ENCODE measurements at places on chromosomes 7 and 10.

- DNase-seq, result no peak
Observed at GRCh38 chr7:26584326-26584725, 280.1 kb downstream of the SKAP2 start.

DNA sequence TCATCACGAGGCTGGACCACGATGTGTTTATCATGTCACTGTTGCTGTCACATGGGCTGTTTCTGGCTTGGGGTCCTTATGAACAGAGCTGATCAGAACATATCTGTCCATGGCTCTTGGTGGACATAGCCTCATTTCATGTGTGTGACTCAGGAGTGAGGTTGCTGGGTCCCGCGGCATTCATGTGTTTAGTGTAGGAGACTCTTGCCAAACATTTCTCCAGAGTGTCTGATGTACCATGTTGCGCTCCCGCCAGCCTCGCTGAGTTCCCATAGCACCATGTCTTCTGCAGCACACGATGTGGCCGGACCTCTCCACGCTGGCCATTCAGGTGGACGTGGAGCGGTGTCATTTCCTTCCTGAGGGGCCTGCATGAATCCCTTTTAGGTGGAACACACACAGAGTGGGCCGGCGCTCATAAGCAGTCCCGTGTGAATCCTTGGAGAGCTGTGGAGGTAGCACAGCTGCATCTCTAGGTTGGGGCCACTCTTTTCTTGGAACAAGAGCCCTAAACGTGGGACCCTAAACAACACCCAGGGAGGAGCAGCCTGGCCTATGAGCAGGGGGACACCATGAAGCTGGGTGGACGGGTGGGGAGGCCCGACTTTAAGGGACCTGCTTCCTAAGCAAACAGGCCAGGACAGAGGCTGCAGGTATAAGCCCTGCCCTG lies 134.6 kb downstream of the LHPP start:
- no peak for DNase-seq

DNA sequence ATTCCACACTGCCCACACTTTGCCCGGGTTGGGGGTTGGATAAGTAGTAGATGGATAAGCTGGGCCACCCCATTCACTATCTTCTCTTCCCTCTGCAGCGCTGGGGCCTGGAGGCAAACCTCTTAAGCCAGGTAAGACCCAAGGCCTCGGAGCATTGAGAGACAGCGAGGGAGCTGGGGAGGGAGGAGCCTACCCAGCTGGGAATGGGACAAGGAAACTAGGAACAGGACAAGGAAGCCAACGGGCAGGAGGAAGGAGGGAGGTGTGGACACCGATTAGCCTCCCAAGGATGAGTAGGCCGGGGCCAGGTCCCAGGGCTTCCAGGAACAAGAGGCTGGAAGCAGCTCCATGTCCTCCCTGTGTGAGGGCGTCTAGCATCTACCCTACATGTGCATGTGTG lies 9.6 kb downstream of the ELN start:
- no peak for DNase-seq

GRCh38 chr10:133393401-133394063 lies 425 bp upstream of the MTG1 start:
- no peak for DNase-seq

GRCh38 chr10:29826221-29826620 lies 191.4 kb upstream of the SVIL start:
- no peak for DNase-seq

DNA sequence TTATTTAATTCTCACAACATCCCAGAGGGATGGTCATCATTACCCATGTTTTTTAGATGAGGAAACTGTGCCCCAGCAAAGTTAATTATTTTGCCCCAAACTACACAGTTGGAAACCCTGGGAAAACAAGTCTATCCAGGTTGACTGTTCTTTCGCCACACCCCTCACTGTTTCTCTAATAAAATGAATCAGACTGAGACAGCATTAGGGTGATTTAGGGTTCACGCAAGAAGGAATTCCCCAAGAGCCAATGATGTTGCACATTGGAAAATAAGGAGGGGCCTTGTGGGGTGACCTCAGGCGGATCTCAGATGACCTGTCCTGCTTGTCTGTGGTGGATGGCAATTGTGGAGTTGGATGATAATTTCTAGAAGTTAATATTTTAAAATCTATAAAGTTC lies 135.7 kb upstream of the TBX20 start:
- no peak for DNase-seq

DNA sequence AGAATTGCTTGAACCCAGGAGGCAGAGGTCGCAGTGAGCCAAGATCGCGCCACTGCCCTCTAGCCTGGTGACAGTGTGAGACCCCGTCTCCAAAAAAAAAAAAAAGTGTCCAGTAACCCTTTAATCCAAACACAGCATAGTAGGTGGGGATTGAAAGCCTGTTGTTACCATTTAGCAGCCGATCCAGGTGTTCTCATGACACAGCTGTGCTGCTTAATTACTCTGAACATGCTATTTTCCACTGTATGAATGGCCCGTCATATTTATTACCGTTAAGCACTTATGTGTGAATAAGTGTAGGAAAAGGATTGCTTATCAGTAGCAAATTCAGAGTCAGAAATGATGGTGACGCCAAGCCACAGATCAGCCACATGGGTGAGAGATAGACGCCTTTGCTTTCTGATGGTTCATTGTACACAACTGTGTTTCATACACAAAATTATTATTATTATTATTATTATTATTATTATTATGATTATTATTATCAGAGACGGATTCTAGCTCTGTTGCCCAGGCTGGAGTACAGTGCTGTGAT lies 11.6 kb upstream of the ORAI2 start:
- no peak for DNase-seq

DNA sequence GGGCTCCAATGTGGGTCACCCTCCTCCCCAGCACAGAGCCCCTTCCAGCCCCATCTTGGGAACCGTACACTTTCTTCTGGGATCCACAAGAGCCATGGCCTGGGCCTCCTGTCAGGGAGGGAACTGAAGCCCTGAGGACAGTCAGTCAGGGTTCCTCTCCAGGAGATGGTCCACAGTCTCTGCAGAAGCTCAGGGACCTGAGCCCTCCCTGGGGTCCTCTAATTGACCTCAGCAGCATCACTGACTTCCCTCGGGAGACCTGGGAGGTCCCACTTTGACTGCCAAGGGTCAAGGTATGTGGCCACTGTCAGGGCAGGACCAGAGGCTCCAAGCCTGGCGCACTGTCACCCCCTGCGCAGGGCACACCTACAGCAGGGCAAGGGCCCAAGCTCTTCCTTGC lies 32.3 kb downstream of the NOD1 start:
- DNase-seq, result no peak

- DNase-seq, result no peak
Observed at GRCh38 chr10:69201045-69201444, 19.1 kb upstream of the HKDC1 start.

DNA sequence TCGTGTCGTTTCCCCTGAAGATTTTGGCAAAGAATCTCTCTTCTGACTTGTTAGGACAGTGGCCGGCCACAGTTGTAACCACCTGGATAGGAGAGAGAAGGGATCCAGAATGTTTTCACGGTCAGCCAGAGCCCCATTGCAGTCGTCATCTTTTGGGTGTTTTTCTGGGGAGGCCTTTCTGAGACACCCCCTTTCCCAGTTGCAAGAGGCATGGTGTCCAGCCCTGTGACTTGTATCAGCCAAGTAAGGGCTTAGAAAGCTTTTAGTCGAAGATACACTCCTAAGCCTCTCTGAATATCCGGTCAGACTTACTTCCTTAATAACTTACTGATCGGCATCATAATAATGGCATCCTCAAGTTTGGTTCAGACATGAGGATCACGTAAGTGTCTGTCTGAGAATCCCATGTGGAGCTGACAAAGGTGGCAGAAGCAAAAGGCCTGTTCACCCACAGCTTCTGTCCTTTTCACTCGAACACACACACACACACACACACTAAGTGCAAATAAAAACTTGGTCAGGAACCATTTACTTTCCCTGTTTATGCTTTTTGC lies 435.7 kb upstream of the GALNT17 start:
- DNase-seq, result no peak

- DNase-seq, result no peak
Observed at GRCh38 chr7:51229106-51229537, 87.5 kb downstream of the COBL start.

GRCh38 chr10:37632641-37633040 lies 224.8 kb downstream of the ZNF248 start:
- DNase-seq, result no peak

GRCh38 chr10:86082556-86082955 lies 284.0 kb downstream of the GRID1 start:
- DNase-seq, result no peak

DNA sequence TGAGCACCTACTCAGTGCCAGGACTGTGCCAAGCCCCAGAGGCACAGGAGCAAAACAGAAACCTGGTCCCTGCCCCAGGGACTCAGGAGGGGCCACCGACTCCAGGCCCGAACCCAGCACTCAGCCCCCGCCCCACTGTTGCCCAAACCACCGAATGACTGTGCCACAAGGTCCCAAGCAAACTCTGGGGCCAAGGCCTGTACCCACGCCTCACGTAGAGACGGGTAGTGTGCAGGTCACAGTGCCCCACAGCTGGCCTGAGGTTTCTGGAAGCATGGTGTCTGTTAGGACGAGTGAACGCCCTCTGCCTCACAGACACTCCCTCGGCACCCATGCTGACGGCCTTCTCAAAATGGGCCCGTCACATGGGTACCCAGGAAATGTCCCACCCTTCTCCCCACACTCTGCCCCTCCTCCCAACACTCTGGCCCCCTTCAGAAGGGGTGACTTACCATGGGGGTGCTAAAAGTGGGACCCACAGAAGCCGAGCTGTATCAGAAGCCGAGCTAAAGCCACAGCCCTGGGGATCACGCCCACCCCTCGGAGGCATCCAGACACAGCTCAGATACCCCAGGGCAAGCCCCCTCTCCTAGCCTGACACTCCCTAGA lies 44.2 kb downstream of the CTBP2 start:
- DNase-seq, result no peak

DNA sequence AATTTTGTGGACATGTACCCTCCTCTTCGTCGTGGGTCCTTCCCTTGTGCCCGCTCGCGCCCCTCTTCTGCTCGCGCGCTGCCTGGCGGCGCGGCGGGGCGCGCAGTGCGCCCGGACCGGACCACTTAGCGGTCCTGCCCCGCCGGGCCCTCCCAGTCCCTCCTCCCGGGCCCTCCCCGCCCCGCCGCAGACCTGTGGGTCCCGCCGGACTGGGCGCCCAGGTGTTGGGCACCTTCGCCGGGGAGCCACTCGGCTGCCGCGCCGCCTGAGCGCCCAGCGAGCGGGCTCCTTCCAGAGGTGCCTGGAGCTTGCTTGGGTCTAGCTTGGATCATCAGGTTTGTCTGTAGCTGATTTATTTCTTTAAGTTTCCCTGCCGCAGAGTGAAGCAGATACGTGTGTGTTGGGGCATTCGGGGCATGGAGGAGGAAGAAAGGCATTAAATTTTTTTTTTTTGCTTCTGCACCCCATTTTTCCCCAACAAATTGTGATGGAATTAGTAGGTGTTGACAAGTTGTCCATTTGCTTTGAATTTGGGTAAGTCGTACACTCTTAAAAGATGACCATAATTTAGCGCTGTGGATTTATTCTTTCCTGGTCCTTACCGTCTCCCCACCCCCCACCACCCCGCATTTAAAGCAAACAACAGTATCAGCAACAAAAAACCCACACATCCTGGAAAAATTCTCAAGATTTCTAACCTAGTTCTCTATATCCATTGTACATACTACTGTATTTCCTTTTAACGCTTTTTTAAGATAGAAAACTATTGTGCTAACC lies 905 bp downstream of the C1GALT1 start:
- DNase-seq, result no peak

GRCh38 chr7:102178410-102178809 lies 108.3 kb upstream of the SH2B2 start:
- no peak for DNase-seq

- DNase-seq, result no peak
Observed at GRCh38 chr10:17001961-17002749, 127.5 kb downstream of the CUBN start.

GRCh38 chr10:128854963-128855362 lies 612.1 kb upstream of the MGMT start:
- no peak for DNase-seq

DNA sequence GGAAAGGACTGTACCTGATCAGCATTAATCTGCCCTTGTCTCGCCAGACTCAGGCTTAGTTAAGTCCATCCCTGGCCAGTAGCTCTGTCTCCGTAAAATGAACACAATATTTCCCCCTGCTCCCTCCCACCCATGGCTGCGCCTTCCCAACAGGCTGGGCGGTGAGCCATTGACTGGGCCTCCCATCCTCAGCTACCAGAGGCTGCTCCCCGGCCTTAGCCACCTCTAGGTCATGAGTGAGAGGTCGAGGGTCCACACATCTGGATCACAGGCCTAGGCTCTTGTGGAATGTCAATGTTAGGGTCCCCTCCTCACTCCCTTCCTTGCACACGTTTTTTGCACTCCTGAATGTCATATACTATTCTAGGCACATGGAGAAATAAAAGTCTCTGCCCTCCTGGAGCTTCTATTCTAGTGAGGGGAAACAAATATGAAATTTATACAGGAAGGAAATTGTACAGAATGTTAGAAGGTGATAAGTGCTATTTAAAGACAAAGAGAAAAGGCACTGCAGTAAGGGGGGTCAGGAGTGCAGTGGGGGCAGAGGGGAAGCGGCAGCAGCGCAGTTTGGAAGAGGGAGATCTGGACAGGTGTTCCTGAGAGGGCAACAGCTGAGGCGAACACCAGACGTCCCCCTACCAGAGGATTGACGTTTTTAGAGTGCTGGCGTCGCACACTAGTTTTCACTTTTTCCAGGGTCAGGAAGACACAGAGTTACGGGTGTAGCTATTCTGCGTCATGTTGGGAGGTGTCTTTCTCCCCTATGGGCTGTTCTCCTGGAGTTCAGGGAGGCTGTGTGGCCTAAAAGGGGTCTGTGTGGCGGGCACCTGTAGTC lies 17.2 kb upstream of the EIF5AL1 start:
- no peak for DNase-seq

- DNase-seq, result no peak
Observed at GRCh38 chr10:104735757-104736391, 94.8 kb downstream of the SORCS3 start.

DNA sequence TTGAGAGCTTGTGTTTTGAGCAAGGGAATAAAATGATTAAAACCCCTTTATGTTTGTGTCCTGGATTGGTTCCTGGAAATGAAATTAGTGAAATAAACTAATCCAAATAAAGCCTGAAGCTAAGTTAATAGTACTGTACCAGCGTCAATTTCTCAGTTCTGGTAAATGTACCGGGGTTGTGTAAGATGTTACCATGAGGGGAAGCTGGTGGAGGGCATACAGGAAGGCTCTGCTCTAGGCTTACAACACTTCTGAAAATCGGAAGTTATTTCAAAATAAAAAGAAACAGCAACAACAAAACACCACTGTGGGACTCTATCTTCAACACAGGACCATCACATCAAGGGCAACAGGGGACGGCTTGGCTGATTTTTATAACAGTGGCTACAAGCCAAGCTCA lies 257.0 kb downstream of the CREB5 start:
- DNase-seq, result no peak

All from activated CD4-positive, CD25-positive, alpha-beta regulatory T cell treated with anti-CD3 and anti-CD28 coated beads, Interleukin-2, amount 50 U/mL, for 16 hours (primary cell).